ENCODE measurements at places on chromosomes 5 and 9. TPM values are rescaled to one million over a fixed set of nuclear protein-coding genes. Genes with fewer than 3 reads are reported as not detected.

Gene C8G
- not detected for total RNA-seq

Gene PCDHGB5
- total RNA-seq = 17.5 TPM

Gene GARIN3
- total RNA-seq = not detected

Gene TMOD1
- 0.18 TPM for total RNA-seq

Gene RFX3
- total RNA-seq = 2.5 TPM

Gene LHX3
- not detected for total RNA-seq

Gene PCDHAC2
- total RNA-seq = not detected

Gene SARDH
- 5.0 TPM for total RNA-seq

Gene MARVELD2
- 0.54 TPM for total RNA-seq

Gene FOXD4L4
- under 0.01 TPM for total RNA-seq

DNA sequence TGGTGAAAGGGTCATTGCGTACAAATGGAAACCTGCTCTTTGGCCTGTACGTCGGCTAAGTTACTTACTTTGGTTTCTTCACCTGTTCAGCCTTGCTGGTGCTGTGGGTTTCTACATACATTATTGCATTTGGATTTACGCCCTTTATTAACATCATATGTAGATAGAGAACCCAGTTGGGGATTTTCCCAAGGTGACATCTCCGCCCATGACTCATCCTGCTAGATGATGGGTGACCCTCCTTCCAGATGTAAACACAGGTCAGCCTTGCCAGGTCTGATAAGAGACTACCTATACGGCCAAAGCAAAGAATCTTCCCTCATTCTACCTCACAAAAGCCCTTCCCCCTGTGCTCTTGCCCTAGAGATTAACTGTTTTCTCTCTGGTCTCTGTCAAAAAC, 360.9 kb downstream of the KDM4C start:
- DNase-seq = no peak

- no peak for DNase-seq
Measured at GRCh38 chr5:64462391-64462790, 43.4 kb upstream of the RGS7BP start.

GRCh38 chr5:160743027-160743426, 109.0 kb downstream of the ATP10B start:
- DNase-seq = no peak

DNA sequence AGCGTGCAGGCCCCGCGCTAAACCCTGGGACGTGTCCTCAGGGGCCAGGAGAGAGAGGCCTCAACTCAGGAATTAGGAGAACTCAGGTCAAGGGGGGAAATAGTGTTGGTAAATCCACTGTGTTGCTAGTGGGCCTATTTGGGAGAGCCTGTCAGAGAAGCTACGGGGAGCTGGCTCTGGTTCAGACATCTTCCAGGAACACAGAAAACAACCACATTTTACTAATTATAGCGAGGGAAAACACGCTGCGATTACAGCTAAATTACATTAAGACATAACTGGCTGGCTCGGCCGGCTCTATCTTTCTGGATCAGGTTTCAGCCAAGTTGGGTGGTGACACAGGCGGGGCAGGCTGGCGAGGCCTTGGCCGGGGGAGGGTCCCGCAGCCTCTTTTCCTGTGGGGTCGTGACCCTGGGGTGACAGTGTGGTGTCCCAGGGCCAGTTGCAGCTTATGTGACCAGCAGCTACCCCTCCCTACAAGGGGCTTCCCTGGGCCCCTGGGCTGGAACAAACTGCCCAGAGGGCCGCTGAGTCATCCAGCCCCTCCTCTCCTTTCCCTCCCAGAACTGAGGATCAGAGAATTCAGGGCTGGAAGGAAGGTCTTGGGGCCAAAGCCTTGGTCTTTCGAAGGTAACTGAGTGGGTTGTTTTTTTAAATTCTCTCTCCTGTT, 75.1 kb downstream of the FGF18 start:
- DNase-seq = peak; percentile 59

DNA sequence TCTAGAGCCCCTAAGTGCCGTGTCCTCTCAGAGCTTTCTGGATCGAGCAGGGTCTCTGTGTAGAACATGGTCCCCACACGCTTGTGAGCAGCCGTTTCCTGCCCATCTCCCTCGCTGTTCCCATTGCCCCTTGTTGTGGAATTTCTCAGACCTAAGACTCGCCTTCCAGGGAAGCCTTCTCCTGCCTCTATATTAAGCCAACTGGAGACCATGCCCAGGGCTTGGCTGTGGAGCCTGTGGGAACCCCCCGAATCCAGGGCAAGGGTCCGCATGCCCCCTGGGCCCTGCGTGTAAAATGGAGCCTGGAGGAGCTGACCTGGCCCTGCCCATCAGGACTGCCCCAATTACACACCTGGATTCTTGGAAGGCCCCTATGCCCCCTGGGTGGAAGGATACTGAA, 14.5 kb upstream of the SPATA31E1 start:
- no peak for DNase-seq

GRCh38 chr9:91723420-91724067, 226.5 kb downstream of the ROR2 start:
- no peak for DNase-seq

DNA sequence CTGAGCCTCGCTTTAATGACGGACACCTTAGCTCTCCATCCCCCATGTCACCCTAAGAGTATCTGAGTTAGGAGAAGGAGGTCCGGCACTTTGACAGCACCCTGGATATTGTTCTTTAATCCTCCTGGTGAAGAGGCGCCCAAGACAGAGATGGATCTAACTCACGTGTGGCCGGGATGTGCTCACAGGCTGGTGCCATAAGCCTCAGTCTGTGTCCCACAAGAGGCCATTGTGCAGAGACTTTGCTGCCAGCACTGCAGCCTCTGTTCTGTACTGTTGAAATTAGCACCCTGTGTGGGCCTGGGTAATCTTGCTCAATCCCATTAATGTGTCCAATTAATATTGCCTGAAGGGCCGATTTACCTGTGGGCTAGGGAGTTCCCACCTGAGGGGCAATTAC, 37.7 kb downstream of the NXNL2 start:
- no peak for DNase-seq

DNA sequence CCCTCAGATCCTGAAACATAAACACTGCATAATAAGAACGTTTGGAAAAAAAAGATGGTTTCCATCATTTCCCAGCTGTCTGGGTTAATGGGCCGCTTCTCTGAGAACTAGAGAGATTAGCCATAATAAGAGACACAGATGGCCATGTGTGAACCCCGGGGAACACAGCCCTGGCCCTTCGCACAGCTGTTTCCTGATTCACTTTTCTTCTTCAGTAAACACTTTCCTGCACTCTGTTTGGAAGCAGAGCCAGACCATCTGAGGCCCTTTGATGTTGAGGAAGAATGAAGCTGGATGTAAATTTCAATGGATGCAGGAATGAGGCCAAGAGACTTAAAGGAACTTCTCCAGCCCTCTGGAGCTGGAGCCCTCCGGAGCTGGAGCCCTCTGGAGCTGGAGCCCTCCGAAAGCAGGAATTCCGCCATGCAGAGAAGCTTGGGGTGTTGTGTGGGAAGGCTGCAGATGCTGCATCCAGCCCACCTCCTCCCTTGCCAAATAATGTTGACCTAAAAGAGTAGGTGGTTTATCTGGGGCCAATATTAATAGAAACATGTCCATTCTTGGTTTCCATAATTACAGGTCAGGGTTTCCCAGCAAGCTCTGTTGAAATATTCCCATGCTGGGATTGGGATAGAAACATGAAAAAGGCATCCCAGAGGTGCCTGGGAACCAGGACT, 218.9 kb downstream of the NXNL2 start:
- DNase-seq = peak; percentile 77

DNA sequence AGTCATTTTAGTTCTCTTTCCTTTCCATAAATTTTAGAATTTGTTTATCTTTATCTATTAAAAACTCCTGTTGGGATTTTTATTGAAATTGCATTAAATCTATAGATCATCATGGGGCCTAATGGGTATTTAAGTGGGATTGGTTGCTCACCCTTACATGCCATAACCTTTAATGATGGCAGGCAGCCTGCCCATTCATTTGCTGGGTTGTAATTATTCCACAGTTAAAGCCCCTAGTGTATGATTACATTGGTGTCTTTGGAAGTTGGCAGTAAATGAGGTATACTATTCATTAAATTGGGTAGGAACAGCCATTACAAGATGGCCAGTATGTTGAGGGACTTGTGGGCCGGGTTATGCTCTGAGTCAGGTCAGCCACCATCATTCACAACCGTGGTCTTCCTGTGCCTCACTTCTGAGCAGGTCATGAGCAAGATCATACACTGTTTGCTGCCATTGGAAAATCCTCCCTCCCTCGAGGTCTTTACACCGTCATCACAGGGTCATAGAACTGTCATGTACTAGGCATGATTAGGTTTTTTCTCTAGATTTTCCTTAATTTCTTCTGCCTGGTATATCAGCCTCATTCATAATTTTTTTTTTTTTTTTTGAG, 59.5 kb downstream of the CYSTM1 start:
- no peak for DNase-seq

GRCh38 chr9:1580215-1580614, 434.9 kb upstream of the SMARCA2 start:
- DNase-seq = no peak

DNA sequence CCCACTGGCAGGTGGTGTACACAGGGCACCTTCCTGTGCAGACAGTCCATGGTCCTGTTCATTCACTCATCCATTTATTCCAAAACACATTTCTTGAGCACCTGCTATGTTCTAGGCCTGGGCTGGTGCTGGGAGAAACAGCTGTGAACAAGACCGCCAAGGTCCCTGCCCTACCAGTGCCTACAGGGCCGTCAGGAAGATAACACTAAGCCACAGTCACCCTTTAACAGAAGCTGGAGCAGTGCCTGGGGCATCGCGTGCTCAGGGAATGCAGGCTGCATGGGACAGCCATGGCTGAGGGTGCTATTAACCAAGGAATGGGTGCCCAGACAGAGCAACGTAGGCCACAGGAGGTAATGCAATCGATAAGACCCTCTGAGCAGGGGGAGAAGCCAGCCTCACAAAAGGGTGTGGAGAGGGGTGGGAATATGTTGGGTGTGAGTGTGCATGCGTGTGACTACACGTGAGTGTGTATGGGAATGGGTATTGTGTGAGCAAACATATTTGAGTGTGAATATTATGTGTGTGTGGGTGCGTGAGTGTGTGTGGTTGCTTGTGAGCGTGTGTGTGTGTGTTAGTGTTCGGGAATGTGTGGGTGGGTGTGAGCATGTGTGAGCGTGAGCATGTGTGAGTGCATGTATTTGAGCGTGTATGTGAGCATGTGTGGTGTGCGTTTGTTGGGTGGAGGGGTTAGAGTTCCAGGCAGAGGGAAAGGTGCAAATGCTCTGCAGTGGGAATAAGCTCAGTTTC, 19.1 kb downstream of the DUSP1 start:
- no peak for DNase-seq

DNA sequence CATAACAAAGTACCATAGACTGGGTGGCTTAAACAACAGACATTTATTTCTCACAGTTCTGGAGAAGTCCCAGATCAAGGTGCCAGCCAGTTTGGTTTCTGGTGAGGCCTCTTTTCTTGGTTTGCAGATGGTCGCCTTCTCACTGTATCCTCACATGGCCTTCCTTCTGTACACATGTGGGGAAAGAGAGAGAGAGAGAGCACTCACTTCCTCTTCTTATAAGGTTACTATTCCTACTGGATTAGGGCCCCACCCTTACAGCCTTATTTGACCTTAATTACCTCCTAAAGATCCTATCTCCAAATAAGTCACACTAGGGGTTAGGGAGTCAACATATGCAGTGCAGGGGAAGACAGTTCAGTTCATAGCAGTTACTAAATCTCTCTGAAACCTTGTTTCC, 205.6 kb upstream of the GDNF start:
- DNase-seq = no peak

- no peak for DNase-seq
Measured at GRCh38 chr5:21071986-21072385, 1084.0 kb upstream of the CDH18 start.

DNA sequence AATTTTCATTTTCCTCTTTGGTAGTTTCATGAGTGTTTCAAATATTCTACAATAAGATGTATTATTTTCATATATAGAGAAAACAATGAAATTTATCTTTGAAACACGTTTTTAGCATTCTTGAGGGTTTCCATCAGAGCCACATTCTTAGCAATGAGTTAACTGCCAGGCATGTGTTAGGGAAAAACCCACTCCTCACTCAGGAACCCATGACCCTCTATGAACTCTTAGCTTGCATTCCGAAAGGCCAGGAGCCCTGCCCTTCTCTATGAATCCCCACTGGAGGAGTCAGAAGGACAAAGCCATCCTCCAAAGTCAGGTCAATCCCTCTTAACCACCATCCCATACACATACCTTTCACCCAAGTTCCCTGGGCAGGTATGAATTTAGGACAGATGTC, 57.5 kb downstream of the ADAMTS12 start:
- peak; percentile 71 for DNase-seq

DNA sequence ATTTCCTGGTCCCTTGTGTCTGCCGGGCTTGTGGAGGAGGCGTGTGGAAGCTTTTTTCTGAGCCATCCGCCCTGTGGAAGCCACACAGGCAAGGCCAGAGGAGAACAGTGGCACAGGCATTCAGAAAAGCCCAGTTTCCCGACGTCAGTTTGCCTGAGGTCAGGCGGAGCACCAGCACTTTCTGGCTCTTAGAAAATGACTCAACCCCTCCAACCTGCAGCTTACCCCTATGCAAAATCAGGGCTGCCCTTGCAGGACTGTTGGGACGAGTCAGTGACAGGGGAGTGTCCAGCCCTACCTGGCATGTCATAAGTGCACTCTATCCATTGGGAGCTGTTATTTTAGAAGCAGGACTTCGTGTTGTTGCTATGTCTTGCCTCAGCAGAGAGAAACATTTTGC, 216.0 kb downstream of the NR3C1 start:
- DNase-seq = no peak
